ENCODE measurements at places on chromosomes 16 and 17.
A peak's percentile ranks its signal among the peaks of the same experiment; 100 is the strongest.

- no peak for DNase-seq
Measured at GRCh38 chr16:8623634-8624033, 2.1 kb downstream of the METTL22 start.

DNA sequence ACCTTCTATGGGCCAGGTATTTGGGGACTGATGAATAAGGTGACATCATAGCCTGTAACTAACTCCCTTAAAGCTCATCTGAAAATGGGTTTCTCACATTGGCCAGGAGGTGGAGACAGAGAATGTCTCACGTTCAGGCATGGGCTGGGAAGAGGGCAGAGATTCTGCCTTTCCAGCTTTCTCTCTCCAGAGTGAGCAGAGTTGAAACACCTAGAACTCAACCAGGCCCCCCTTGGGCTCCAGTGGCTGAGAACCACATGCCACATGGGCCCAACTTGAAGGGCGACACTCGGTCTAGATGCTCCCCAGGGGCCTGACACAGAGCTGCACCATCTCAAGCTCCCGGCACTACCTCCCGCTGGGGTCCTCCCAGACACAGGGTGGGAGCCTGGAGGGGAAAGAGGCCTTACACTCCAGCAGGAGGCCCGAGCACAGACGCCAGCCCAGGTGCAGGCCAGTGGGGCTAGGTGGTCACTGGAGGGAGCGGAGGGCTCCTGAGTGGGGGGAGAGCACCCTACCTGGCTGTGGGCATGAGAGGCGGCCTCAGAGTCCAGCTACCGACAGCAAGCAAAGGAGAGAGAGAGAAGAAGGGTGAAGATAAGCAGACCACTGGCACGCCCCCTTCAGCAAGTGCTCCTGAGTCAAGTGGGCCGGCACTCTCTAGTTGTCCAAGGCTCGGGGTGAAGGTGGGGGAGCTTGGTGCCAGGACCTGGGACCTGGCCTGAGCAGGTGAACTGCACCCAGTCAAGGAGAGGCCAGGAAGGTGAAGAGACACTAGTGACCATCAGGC, 55.9 kb downstream of the MYO18A start:
- peak; percentile 69 for DNase-seq

DNA sequence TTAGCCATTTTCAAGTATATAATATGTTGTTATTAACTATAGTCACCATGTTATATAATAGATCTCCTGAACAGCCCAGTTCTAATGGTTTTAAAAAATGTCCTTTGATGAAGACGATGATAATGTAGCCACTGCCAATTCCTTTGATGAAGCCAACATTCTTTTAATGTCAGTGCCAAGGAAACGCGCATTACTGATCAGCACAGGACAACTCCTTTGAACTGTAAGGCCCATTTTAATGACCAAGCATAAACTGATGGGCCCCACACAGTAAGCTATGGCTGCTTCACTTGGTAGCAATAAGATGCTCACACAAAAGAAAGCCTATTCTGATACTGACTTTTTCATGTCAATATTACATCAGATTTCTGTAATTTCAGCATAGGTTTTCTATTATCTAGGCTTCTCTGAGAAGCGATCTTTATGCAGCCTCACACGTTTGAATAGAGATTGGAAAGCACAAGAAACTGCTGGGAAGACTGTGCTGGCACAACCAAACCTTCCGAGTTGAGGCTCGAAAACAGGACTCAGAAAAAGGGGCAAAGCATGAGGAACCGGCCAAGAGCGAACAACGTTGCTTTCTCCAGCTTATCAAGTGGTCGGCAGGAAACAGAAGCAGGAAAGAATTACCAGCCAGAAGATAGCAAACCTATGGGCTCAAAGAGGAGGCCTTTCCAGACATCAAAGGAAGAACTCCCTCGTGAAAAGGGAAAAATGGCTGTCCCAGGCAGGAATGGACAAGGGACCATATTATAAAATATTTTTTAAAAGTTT, 19.4 kb downstream of the ERN1 start:
- DNase-seq: no peak

DNA sequence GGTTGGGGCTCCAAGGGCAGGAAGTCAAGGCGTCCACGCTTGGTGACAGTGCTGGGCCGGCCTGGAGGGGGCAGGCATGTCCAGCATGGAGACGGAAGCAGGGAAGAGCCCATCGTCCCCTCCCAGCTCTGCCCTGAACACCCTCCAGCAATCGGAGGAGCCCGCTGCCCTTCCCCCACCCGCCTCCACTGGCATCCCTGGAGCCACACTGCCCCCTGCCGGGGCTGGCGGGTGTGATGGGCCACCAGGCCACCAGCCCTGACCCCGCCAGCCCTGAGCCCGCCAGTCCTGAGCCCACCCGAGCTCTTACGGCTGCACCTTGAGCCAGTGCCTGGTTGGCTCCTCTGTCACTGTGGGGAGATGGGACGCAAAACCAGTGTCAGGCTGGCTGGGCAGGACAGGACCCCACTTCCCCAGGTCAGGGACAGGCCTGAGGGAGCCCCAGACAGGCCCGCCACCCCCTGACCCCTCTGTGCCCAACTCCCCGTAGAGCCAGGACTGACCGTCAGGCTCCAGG, 4.1 kb upstream of the CDH15 start:
- peak; percentile 99 for DNase-seq

DNA sequence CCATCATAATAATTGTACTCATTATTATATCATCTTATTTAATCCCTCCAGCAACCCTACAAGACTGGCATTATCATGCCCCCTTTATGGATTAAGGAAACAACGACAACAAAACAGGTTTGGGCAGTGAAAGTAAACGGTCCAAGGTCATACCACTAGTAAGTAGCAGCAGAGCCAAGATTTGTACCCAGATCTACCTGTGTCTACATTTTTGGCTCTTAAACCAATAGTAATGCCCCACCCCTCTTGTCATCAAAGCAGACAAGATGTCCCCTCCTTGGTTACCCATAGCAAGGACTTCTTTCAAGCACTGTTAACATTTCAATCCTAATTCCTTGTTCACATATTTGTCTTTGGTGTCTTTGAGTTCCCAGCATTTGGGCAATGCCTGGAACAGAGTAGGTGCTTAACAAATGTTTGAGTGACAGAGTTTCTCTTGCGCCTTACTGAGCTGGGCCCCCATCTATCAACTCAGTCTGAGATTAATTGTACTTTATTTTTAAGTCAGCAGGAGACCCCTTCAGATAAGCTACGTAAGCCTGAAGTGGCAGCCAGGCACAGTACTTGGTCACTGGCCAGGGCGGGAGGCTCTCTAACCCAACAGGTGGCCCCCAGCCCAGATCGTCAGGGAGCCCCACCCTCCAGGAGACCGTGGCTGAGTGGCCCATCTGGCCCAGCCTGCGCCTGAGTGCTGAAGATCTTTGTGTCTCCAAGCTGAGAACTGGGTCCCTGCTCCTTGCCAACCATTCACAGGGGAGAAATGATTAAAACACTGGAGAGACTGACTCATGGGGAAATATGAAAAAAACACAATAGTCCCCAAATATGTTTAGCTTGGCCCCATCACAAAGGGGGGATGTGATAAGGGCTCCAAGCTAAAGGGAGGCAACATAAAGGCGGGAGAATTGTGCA, 75.8 kb downstream of the AXIN2 start:
- no peak for DNase-seq
